Activated gamma-delta T cell treated with Interleukin-2 at 50 U/mL for 16 hours (primary cell): ENCODE measurements at places on chromosomes 4 and X.

DNA sequence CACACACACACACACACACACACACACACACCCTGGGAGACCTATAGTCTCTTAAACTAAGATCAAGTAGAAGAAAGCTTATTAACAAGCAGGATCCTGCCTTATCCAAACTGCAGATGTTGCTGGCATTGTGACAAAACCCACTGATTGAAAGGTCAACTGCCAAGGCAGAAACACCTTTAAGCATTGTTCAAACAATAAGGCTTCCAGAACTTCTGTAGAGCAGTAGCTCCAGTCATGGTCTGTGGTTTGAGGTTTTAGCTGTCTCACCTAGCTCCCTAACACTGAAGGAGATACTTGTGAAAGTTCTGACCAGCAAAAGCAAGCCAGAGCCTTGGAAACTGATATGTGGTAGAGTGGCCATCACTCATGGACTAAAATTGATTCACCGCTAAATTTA is 59.8 kb downstream of the PTCHD1 start:
- no peak for DNase-seq

GRCh38 chrX:133085785-133086184 is 11.1 kb downstream of the USP26 start:
- DNase-seq: no peak

- no peak for DNase-seq
These were observed 450.6 kb upstream of the TENM3 start for GRCh38 chr4:181792641-181793040.

DNA sequence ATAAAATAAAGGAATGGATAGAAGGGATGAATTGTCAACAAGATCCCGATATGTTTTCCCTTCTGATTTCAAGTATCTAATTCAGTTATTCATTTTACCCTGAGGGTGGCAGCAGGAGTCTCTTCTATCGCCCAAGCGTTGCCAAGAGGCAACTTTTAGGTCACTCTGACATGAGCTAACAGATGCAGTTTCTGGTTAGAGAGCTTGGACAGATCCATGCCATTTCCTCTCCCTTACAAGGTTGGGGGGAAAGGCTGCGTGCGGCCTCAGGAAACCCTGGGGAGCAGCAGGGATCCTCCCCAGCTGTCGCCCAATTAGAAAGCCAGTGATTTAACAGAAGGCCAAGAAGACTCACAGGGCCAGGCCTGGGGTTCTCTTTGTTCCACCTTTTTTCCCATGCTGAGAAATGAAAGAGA is 35.3 kb upstream of the WAS start:
- DNase-seq: peak; percentile 29

DNA sequence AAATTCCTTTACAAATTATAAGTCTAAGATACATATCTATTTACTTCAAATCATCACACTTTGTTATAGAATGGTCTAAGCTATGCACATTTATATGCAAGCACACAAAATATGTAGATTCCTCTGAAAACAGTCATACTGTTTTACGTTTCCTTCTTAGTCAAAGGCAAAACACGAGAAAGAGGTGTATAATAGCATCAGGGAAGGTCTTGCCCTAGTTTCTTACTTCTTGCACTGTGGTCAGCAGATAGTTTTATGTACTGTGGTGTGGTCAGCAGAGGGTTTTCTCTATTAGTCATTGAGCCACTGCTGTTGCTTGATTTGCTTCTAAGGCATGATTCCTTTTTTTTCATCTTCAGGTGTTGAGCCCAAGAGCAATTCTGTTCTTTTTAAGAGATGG is 117.7 kb downstream of the ADAM29 start:
- no peak for DNase-seq

DNA sequence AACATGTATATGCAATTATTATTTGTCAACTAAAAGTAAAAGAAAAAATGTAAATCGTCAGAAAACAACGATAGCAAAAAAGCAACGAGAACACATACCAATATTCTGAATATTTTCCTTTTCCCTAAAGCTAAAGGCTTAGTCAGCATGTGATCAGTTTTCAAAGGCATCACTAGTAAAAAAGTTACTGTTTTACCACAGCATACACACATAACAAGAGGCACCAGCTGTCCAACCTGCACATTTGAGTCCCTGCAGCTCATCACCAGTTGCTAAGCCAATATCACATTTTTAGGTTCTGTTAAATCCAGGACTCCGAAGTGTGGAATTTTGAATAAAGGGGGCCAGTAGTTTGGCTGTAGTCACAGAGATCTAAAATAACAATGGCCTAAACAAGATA is 203.8 kb downstream of the ADGRA3 start:
- no peak for DNase-seq

DNA sequence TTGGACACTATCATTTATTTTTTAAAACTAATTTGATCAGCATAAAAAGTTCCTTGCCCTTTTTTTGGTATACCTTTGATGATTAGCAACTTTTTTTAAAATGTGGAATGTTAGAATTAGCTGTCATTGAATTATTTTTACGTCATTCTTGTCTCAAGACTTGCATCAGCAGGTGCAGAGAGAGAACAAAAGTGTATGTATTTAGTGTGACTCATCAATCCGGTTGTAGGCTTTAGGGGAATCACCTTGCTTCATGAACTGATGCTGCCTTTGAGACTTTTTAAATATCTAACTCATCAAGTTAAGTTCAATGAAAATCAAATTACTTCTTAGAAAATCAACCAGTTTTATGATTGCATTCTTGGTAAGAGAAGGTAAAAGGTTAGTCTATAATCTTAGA is 125.1 kb downstream of the ARX start:
- DNase-seq: no peak

- no peak for DNase-seq
These were observed 51.5 kb upstream of the ARHGAP24 start for GRCh38 chr4:85423431-85423830.

DNA sequence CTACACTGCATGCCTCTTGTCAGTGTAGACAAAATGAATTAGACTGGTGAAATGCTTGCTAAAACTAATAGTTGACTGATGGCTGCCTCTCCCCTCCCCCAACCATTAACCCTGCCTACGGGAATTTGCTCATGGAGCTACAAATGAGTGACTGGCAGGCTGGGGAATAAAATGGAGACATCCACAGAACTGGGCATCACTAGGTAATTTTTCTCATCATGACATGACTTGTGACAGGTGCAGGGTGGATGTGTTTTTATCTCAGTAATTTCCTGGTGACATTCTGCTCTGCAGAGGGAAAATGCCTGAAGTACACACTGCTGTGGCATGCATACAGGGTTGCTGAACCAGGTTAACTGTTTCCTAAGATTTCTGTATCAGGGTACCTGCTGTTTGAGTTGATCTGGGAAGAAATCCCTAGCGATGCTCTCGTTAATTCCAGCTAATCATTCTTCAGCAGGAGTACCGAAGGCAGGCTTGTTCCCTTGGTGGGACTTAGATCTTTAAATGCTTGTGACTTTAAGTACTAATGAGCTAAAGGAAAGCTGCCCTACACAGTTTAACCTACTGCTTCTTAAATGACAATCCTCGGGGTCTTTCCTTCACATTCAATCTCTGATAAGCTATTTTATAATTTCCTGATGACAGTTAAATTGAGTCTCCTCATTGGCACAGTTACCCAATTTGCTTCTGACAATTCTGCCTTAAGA is 376.3 kb upstream of the LCORL start:
- DNase-seq: no peak
